Right hindlimb (tissue), 1 donor: ENCODE measurements at places on chromosomes 7 and 10.
A peak's percentile ranks its signal among the peaks of the same experiment; 100 is the strongest.

DNA sequence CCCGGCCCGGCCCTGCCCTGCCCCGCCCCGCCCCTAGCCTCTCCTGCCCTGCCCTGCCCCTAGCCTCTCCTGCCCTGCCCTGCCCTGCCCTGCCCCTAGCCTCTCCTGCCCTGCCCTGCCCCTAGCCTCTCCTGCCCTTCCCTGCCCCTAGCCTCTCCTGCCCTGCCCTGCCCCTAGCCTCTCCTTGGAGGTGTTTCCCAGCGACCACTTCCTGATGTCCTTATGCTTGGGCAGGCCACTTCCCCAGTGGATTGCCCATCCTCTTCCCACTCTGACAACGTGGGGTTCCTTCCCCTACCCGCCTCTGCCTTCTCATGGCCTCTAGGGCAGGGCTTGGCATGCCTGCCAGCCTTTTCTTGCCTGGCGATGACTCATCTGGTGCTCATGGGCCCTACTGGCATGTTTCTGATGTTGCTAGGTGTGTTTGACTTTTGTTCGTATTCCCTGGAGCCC is 21.2 kb downstream of the PRXL2A start:
- DNase-seq, result no peak

GRCh38 chr10:126931544-126931943 is 26.3 kb downstream of the DOCK1 start:
- DNase-seq, result no peak

- DNase-seq, result no peak
Observed at GRCh38 chr7:146902728-146903127, 786.1 kb downstream of the CNTNAP2 start.

GRCh38 chr10:80382989-80383388 is 25.4 kb upstream of the PRXL2A start:
- peak; percentile 50 for DNase-seq

DNA sequence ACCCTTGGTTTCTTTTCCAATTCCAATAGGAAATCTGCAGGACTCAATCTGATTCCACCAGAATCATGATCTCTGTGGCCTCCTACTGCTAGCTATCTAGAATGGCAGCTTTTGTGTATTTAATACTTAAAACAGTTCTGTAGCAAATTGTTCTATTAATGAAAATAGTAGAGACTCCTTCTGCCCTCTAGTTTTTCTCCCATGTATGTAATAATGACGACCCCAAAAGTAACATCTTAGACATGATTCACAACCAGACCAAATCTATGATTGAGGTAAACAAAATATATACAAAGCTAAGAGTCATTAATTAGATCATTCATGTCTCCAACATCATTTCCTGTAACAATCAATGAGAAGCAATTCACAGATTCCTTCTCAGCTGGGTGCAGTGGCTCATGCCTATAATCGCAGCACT is 259.1 kb upstream of the MKLN1 start:
- DNase-seq, result no peak

- no peak for DNase-seq
Observed at GRCh38 chr10:90598513-90598912, 259.3 kb downstream of the HTR7 start.

DNA sequence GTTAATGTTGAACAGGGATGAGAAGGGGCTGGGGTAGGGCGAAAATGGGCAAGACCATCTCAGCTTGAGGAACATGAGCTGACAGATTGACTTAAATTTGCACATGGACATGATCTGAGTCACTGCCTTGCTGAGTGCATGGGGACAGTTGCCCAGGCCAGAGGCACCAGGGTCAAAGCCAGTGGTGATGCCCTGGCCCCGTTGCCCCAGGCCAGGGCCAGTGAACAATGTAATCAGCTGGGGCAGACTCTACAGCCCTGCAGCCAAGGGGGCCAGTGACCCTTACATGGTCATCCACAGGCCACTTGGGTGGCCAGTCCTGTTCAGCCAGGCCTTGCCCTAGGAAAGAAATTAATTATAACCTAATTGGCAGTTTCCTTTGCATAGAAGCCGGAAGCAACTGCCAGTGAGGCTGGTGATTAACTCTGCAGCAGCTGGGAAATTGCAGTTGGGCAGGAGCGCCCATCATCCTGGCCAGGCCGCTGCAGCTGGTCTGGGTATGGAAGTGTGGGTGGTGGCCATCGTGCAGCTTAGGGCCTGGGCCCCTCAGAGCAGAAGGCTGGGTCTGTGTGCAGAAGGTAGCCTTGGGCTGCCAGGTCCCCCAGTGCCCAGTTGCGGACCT is 9.6 kb downstream of the RET start:
- no peak for DNase-seq

DNA sequence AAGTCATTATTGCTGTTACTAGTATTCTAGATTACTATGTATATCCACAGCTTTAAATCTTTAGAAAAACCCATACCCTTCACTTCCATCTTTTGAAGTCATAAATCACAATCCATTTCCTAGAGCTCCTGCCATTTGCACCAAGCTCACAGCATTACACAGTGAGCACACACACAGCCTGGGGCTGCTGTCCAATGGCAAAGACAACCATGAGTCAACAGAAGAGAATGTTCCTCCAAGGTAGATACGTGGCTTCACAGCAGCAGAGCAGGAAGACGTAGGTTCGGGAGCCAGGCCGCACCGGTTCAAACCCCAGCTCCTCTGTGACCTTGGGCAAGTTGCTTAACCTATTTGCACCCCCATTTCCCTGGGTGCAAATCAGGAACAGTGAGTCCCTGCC is 234.6 kb downstream of the DIP2C start:
- DNase-seq, result peak; percentile 41

DNA sequence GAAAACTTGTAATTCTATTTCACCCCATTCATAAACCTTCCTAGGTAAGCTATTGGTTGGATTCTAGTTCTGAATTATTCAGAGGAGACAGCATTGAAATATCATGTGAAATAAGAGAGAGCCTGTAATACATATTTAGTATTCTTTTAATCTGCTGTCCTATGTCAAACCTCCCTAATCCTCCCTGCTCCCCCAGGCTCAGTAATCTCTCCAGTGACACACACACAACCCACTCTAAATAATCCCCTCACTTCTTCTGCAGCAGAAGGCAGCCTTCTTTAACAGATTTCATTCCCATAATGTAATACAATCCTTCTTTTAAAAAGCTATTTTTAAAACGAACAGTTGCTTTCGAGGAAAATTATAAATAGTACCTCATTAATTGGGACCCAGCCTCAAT is 639.7 kb upstream of the AUTS2 start:
- no peak for DNase-seq

DNA sequence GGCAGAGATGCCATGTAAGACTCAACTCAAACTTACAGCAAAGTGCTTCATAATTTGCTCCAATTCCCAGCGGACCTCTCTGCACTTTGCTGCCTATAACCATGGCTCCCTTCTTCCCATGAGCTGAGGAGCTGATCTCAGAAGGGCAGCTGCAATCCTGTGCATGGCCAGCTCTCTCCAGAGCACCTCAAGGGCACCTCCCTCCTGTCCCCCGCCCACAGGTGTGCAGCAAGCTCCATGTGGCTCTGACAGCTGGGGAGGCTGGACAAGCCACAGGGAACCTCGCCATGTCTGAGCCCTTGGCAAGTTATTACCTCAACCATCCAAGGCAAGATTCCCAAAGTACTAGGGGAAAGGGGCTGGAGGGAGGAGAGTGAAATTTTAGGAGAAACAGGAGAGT is 61.1 kb upstream of the DDC start:
- no peak for DNase-seq

- DNase-seq, result no peak
Observed at GRCh38 chr7:148563583-148564274, 26.8 kb upstream of the C7orf33 start.

DNA sequence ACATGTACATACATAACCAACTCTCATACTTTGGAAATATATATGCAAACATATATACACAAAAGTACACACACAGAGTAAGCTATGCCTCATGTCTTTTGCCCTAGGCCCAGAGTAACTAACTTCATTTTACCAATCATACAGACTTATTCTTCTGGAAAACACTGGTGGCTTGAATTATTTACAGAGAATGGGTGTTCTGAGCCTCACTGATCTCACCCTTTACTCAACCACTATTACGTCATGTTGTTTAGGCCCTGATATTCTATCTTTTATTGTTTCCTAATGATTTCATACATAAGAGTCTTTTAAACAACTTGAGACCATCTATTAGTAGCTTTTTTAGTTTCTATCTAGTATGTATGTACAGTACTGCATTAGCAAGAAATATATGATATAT is 43.0 kb downstream of the ANK3 start:
- DNase-seq, result no peak

DNA sequence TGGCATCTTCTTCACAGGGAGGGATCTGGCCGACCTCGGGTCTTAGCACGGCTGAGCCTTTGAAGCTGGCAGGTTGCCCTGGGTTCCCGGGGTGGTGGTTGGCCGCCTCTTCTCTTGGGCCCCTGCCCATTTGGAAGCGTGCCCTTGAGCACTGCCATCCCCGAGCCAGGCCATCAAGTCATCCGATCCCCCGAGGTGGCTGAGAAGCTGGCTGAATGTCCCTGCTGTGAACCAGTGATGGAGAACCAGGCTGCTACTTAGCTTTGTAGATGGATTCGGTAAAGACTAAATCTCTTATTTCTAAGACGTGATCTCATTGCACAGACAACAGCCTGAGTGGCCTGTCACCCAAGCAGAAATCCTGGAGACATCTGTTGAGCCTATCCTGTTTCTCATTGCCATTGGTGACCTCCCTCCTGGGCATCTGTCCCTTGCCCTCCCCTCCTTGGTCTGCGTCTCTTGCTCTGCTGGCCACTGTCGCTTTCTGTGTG is 74.3 kb downstream of the GRK5 start:
- DNase-seq, result peak; percentile 75

GRCh38 chr10:11209830-11210181 is 192.1 kb downstream of the CELF2 start:
- DNase-seq, result peak; percentile 49

GRCh38 chr10:120076996-120077706 is 184.6 kb downstream of the SEC23IP start:
- DNase-seq, result no peak

GRCh38 chr10:128405450-128405849 is 279.2 kb upstream of the MKI67 start:
- DNase-seq, result no peak

GRCh38 chr10:67723601-67724000 is 27.6 kb upstream of the CTNNA3 start:
- DNase-seq, result no peak

DNA sequence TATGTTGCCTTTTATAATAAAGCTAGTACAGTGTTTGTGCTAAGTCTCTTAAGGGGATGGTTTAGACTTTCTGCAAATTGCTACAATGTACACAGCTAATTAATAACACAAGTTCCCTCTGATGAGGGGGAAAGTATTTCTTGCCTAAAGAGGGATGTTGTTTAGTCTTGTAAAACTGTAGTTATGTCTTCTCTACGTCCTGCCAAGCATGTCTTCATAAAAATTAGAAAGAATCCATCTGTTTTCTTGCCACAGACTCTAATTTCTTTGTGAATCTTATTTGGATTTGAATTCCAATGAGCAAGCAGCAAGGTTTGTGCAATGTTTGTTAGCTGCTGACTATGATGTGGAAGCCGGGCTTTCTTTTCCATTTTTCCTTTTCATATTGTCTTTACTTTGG is 28.2 kb downstream of the ADARB2 start:
- DNase-seq, result no peak

- no peak for DNase-seq
Observed at GRCh38 chr10:65628493-65629139, 1297.2 kb upstream of the LRRTM3 start.

DNA sequence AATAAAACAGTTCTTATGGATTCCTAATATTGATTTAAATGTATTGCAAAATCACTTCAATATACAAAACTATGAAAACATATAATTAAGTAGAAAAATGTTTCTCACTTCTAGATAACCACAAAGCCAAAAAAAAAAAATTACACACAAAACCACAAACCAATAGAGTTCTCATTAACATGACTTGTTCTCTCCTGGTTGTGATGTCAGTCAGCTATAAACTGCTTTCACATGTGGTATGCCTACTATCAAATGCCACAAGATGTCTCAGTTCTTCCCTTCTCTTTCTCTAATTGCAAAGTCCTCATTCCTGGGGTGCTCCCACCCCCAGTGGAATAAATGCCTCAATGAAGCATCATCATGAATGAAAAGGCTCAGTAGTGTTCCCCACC is 16.6 kb downstream of the GNAI1 start:
- no peak for DNase-seq

DNA sequence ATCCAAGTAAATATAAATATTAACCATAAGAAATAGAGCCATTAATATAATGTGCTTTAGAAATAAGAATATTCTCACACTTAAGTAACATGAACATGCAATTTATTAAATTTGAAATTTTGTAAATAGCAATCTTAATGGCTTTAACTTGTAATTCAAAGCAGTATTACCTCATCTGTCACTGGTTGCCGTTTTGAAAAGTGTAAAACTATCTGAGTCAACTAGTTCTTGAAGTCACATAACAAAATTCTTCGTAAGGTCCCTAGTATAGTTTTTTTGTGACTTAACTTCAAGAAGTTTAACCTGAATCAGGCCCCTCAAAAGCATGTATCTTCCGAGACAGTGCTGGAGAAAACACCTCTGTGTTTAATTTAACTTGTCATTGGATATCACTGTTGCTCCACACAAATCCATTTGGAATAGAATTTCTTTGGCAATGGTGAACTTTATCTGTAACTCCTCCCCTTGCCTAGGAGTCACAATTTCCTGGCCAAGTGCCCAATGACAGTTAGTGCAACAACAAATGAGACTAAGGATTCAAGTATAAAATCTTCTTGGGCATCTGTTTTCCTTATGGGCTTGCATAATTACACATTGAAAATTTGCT is 47.1 kb downstream of the NT5C2 start:
- peak; percentile 64 for DNase-seq

DNA sequence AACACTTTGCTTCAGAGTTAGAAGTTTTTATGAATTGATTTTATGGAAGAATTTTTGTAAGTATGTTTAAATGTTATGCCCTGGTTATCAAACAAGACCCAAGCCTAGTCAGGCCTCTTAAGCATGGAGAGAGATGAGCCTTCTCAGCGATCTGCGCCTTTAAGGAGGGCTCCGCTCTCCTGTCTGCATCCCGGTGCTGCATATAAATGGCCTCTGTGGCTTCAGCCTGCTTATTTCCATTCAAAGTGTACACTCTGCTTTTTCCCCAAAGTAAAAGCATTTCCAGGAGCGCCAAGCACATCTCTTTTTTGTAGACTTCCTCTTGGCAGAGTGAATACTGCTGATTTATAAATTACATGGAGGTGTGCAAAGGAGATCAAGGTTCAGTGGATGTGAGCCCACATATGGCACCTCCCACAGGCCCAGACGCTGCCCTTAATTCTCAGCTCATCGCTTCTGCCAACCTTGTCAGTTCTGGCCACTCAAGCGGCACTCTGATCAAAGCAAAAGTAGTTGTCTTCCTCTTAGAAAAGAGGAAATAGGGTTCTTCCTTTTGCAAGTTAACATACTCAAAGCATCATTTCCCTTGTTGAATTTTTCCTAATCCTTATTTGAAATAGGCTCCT is 70.0 kb upstream of the SFMBT2 start:
- DNase-seq, result no peak

GRCh38 chr7:47310020-47310419 is 271.9 kb downstream of the TNS3 start:
- DNase-seq, result no peak

GRCh38 chr10:27601946-27602538 is 97.9 kb downstream of the RAB18 start:
- DNase-seq, result no peak

- peak; percentile 40 for DNase-seq
Observed at GRCh38 chr7:122885583-122886356, 490 bp downstream of the CADPS2 start.

- DNase-seq, result no peak
Observed at GRCh38 chr7:90618876-90619275, 22.8 kb downstream of the CDK14 start.
